ENCODE measurements at places on chromosomes 7 and 10.

DNA sequence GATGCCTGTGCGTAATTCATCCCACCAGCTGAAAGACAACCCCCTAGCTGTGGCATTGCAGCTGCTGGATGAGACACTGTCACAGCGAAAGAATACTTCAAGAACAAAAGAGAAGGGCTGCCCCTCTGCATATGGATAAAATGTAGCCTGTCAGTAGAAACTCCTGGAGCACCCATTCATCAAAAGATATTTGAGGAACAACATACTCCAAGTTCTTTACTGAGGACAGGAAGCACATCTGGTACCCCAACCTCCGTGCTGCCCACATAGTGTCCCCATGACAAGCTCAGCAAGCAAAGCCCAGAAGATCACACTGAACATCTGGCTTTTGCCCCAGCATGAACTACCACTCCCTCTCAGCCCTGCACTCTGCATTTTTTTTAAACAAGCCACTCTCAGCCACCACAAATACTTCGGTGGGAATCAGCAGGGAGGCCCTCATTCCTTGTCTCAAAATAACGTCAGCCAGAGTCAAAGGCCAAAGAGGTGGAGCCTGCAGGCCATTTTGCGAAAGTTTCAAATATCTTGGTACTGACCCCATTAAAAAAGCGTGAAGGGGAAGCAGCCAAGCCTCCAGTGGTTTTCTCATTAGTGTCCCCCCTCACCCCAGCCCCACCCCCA, 1.7 kb downstream of the CREB3L2 start:
- no peak for DNase-seq

DNA sequence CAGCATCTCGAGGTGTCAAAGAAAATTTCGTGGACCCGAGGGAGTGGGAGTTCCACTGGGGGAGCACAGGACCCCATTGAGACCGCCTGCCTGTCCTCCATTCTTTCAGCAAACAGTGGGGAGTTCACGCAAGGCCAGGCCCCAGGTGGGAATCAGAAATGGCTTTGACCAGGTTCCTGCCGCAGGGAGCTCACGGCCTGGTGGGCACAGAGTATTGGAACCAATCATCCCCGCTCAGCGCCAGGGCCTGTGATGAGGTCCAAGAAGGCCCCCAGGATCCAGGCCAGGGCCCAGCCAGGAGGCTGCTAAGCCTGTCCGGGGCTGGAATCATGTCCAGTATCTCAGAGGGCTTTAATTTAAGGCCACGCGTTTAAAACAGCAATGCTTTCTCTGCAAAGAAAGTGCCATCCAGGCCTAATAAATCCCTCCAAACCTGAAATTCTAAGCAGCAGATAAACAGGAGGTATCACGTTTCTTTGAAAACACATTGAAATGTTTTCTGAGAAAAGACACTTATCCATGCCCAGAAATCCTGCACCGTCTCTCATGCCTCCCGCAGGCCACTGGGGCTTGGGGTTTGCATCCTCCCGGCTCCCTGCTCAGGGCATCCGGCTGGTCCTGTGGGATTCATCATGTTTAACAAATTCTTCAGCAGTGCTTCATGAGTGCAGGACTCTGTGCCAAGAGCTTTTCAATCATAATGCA, 125.7 kb downstream of the OAT start:
- DNase-seq, result no peak

DNA sequence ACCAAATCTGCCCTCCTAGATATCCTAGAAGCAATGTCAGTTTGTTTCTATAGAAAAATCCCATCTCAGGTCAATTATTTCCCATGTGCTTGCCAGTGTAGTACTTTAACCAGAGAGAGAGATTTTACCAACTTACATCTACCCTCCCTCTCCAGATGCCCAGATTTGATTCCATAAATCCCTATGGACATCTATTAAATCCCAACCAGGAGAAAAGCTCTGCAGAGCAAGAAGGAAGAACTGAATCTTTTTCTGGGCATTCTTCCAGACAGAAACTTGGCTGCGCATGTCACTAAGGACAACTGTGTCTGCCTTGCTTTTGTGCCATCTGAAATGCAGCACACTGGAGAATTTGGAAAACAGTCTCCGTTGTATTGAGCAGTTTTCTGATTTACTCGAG, 597.6 kb downstream of the SORCS1 start:
- no peak for DNase-seq

- DNase-seq, result no peak
Measured at GRCh38 chr10:86961481-86962091, 3.2 kb downstream of the SNCG start.

GRCh38 chr7:100091411-100092181, 2.8 kb downstream of the COPS6 start:
- no peak for DNase-seq

- DNase-seq, result no peak
Measured at GRCh38 chr7:6242561-6242960, 29.9 kb downstream of the CYTH3 start.

DNA sequence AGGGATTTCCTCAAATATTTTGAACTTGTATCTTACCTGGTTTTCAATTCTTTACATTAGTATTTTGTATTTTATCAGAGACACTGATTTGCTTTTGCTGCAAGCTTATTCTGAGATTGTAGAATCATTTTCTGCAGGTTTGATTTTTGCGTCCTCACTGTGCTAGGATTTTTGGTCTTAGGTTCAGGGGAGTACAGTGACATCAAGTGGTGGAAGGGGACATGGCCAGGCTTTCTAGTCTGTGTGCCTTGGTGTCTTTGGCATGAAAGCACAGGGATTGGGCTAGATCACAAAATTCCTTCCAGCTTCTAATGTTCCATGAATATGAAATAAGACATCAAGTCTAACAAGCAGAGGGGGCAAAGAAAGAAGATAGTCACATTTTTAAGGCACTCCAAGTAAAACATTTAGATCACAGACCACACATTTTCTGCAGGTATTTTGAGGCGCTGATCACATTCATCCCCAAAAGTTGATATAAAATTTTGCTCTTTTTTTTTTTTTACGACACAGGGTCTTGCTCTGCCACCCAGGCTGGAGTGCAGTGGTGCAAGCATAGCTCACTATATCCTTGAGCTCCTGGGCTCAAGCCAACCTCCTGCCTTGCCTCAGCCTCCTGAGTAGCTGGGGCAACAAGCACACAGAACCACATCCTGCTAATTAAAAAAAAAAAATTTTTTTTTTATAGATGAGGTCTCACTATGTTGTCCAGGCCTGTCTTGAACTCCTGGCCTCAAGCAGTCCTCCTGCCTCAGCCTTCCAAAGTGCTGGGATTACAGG, 124.4 kb downstream of the PON1 start:
- DNase-seq, result no peak

DNA sequence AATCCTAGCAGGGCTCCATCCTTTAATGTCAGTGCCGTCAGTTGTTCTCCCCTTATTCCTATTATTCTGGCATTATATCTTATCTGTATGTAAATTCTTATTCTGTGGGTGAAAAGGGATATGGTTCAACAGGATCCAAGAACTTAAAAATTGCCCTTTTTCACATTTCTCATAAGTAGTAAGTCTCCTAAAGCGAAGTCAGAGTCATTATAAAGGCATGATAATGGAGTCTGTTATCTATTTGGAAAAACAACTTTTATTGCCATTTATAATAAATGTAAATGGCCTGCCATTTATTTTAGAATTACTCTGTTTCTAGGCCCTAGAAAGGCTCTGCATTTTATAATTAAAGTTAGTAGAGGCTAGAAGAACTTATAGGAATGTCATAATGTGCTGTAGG, 31.3 kb downstream of the SDK1 start:
- no peak for DNase-seq

GRCh38 chr10:61049386-61049785, 105.4 kb upstream of the RHOBTB1 start:
- no peak for DNase-seq

DNA sequence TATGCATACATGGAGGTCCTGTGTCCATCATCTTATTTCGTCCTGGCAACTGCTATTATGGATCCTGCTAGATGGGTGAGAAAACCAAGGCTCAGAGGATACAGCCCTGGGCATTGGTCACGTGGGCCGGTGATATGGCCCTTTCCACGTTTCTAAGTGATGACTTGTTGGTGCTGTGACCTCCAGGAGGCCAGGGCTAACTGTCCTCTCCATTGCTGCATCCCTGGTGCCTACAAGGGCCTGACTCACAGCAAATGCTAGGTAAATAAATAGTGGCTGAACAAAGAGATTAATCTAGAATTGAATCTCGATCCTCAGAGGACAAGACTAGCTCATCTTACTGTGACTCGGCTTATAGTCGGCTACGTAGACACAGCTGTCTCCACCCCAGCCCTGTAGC, 78.6 kb downstream of the FAM53B start:
- no peak for DNase-seq

DNA sequence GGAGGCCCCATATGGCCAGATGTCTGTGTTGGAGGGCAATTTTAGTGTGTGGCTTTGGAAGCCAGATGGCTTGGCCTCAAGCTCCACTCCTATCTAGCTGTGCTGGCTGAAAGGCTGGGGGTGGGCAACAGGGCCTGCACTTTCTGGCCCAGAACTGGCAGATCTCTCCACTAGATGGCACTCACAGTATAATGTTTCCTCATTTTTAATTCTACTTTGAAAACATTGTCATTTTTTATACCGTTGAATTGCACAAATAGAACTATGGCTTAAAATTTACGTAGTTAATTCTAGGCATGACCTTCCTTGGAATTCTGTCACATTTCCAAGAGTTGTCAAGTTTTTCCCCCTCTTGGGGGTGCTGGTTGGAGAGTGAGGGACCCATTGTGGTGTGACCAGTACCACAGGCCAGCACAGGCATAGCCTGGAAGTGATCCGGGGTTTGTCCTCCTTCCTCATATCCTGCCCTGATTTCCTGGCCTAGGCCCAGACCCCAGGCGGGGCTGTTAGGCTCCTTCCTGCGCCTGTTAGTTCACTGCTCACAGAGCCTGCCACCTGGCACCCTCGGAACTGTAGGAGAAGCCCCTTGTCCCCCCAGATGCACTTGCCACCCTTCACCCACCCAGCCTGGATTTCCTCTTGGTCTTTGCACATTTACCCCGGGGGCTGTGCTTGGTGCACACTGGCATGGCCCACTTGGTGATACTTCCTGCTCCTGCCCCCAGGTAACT, 52.8 kb downstream of the ARHGAP22 start:
- no peak for DNase-seq

DNA sequence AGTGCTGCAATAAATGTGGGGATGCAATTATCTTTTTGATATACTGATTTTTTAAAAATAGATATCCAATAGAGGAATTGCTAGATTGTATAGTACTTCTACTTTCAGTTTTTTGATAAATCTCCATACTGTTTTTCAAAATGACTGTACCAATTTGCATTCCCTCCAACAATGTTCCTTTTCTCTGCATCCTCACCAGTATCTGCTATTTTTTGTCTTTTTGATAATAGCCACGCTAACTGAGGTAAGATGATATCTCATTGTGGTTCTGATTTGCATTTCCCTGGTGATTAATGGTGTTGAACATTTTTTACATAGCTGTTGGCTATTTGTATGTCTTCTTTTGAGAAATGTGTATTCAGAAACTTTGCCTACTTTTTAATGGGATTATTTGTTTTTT, 217.7 kb upstream of the MTPN start:
- no peak for DNase-seq

GRCh38 chr7:22219739-22220493, 137.0 kb downstream of the RAPGEF5 start:
- no peak for DNase-seq

- no peak for DNase-seq
Measured at GRCh38 chr10:49488056-49488717, 50.7 kb downstream of the ERCC6 start.

GRCh38 chr10:110416776-110417711, 80.7 kb upstream of the DUSP5 start:
- DNase-seq, result no peak

DNA sequence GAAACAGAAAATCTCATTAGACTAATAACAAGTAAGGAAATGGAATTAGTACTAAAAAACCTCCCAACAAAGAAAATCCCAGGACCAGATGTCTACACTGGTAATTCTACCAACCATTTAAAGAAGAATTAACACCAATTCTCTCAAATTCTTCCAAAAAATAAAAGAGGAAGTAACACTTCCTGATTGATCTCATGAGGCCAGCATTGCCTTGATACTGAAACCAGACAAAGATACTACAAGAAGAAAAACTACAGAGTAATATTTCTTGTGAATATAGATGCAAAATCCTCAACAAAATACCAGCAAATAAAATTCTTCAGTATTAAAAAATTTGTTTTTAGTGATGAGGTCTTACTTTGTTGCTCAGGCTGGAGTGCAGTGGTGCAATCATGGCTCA, 21.3 kb downstream of the GCK start:
- DNase-seq, result no peak

GRCh38 chr7:99618726-99619125, 2.0 kb downstream of the ZSCAN25 start:
- DNase-seq, result no peak

GRCh38 chr10:110721406-110722038, 77.4 kb downstream of the RBM20 start:
- no peak for DNase-seq

GRCh38 chr7:94003446-94004023, 620 bp downstream of the BET1 start:
- no peak for DNase-seq

DNA sequence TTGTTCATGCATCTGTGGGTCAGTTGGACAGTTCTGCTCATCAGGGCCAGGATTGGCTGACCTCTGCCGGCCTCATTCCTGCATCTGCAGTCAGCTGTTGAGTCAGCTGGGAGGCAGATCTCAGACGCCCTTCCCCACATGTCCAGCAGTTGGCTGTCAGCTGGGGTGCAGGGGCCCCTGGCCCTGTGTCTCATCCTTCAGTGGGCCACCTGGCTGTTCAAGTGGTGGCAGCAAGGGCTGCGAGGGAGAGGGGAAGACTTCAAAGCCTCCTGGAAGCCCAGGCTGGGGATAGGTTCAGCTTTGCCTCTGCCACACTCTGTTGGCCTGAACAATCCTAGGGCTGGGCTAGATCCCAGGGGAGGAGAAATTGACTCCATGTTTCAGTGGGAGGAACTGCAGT, 33.2 kb downstream of the TACR2 start:
- DNase-seq, result no peak

- no peak for DNase-seq
Measured at GRCh38 chr10:11177926-11178471, 160.3 kb downstream of the CELF2 start.

DNA sequence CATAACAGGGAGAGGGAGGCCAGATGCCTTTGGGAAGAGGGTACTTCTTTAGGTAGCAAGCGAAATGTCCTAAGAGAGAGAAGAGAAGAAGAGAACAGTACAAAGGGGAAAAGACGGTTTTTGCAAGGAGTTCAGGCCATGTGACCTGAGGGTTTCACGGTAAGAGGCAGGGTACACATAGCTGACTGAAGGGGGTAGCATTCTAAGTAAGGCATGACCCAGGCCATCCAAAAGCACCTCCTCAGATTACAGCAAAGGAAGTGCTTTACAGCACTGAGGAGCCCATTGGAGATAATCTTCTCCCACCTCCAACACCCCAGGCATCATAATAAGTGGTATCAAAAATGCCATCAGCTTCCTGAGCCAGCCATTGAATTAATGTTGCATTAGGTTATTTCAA, 258.2 kb upstream of the NPY start:
- no peak for DNase-seq

- DNase-seq, result no peak
Measured at GRCh38 chr10:97426776-97427570, 982 bp downstream of the PGAM1 start.

All from cerebellar nuclear complex (tissue), 1 donor.